ENCODE measurements at places on chromosomes 11 and 22. TPM values are rescaled to one million over a fixed set of nuclear protein-coding genes. Genes with fewer than 3 reads are reported as not detected.
A peak's percentile ranks its signal among the peaks of the same experiment; 100 is the strongest.

GRCh38 chr11:65090628-65091027, 5.4 kb upstream of the VPS51 start:
- no peak for DNase-seq

- DNase-seq = no peak
Measured at GRCh38 chr11:129814244-129815014, 1.2 kb upstream of the TMEM45B start.

- DNase-seq = peak; percentile 80
Measured at GRCh38 chr11:117098269-117099232, at the start of gene SIK3. Gene SIK3, minus strand, starts transcription at chr11:117098428. Its CDS starts 13 bp downstream, at chr11:117098415.

Gene APOA1
- total RNA-seq = 6.0 TPM

Gene MACROD1
- total RNA-seq = 5.1 TPM

Gene LRRC32
- total RNA-seq = 43.7 TPM

Gene SYT7
- 3.8 TPM for total RNA-seq

DNA sequence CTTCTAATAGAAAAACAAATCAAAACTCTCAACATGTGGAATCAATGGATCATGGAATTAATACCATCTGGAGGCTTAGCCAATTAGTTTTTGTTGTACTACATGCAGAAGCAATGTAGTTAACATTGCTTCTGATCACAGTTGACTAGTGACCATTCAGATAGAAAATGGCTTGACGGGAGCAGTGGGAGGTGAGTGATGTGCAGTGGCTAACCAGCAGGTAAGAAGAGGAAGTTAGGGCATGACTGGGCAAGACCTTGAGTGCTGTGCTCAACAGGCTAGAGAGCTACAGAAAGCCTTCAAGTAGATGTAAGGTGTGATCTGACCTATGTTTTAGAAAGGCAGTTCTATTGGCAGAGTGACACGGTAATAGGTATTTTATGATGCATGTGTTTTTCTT, 60.7 kb upstream of the ALKBH3 start:
- no peak for DNase-seq

Gene BLID
- total RNA-seq = 1.2 TPM

DNA sequence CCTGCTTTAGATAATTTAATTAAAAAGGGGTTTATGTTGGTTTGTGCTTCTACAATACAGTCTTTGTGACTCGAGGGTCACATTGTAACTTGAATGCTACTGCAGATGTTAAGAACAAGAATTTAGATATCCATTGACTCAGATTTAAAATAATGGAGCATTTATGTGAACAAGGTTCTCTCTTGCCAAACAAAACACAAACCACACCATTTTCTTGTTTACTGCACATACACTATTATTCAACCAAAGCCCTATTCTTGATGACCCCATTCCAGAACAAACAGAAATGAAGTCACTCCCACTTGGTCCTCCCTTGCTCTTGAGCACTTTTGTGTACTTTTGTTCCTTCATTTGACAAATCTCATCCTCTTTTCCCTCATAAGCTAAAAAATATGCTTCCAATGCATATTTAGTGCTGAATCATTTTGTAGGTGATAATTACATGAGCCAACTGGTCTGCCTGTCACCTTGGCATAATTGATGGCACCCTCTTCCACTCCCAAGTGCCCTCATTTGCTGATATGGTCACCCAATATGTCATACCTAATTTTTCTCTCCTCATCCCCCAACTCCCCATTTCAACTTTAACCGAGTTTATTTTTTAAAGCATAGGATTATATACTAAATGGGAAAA, 2.8 kb downstream of the C11orf71 start:
- no peak for DNase-seq

DNA sequence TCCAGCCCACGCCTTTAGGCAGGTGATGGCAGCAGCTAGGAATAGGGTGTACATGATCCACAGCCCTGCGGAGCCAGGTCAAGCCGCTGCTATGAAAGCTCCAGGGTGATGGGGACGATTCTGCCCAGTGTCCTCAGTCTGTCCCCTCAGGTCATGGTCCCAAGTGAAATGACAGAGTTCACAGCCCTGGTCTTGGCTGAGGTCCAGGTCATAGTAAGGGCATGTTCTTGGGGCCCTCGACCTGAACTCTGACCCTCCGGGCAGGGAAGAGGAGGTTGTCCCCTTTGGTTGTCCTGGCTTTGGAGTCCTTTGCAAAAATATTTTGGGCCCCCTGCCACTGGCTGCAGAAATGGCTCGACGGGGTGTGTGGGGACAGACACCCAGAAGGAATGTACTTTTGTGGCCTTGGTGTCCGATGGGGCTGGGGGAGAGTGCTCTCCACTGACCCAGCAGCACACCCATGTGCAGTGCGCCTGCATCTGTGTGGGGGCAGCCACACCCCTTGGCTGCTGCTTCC, 7.3 kb downstream of the C22orf31 start:
- no peak for DNase-seq

DNA sequence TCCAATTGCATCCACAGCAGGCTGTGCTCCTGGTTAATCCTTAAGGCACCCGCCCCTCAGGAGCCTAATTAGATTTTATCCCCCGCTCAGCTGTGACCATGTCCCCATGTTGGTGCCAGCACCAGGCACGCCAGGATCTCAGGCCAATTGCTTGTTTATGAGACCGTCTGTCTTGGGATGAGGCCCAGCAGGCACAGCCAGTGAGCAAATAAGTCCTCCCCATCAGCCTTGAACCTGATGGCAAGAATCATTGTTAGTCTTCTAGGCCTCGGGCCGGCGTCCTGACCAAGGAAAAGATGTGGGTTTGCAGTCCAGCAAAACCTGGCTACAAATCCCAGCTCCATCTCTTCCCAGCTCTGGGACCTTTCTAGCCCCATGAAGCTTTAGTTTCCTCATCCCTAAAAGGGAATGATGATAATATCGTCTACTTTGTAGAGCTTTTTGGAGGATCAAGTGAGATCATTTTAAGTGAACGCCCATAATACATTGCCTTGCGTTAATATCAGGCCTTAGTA, 57.3 kb downstream of the TP53I11 start:
- DNase-seq = no peak

- DNase-seq = no peak
Measured at GRCh38 chr22:45977551-45978274, 751 bp upstream of the WNT7B start.

DNA sequence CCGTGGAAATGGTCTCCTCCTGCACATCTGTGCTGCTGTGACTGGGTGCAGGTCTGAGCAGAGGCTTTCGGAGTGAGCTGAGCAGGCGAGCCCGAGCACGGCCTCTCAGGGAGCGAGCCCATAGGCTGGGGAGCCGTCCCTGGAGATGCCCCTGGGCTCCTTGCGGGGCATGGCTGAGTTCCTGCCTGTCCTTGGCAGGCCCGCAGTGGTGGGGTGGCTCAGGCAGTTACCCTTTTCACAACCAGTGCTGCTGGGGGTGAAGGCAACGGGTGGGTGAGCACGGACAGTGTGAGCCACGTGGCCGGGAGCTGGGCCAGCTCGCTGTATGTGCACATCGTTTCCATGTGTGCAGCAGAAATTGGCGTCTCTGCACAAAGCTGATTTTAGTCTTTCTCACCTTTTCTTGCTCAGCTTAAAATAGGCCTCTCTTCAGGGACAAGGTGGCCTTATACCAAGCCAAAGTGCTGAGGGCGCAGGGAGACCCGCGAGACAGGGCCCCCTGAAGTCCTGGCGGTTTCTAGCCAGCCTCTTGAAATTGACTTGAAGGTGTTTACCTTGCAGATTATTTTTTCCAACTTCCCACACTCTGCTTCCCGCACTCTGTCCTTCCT, at the start of gene TP53AIP1:
Gene TP53AIP1 (minus strand): TSS at position 55 of the 611 bp plus-strand sequence. CDS start 5,053 bp downstream, outside the sequence.
- DNase-seq = no peak

DNA sequence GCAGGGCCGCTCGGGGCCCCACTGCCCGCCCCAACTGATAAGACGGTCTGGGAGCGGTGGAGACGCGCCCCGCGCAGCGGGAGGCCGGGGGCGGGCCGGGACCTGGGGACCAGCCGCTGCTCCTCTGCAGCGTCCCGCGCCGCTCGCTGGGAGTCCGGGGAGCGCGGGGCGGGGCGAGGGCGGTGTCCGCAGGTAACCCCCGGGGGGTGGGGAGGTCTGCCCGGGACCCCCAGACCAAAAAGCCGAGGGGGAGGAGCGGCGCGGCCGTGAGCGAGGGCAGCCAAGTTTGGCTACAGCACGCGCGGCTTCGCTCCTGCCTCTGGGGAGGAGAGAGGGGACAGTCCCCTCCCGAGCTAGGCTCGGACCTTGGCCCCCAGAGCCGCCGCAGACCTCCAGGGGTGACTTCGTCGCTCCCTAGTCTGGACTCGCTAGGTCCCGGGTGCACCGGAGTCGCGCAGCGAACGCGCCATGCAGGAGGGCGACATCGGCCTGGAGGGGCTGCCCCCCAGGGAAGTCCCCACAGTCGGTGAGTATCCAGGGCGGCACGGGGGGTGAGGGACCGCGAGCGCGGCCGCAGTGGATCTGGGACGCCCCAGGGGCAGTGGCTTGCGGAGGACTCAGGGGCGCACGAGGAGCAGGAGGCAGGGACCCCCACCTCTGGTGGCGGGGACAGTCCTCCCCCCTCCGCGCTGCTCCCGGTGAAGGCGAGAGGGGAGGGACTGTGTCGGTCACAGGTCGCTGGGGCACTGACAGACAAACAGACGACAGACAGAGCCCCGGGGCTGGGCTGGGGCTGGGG, 92.3 kb upstream of the ANO1 start:
- no peak for DNase-seq

GRCh38 chr11:33310720-33311500, 53.7 kb downstream of the HIPK3 start:
- DNase-seq = peak; percentile 66

DNA sequence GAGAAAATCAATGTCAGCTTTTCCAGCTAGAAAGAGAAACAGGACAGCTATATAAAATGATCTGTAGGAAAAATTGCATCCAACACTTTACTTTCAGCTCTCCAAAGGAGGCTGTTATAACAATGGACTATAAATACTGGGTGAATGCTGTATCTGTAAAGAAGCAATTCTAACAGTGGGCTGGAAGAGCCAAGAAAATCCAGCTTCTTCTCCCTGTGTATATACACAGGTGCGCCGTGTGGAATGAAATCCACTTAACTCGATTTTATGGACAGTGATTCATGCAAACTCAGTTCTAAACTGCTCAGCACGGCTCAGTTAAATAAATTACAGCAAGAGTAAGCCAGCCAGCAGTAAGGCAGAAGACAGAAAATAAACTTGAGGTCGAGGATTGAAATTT, 32.5 kb upstream of the LMO2 start:
- DNase-seq = no peak

DNA sequence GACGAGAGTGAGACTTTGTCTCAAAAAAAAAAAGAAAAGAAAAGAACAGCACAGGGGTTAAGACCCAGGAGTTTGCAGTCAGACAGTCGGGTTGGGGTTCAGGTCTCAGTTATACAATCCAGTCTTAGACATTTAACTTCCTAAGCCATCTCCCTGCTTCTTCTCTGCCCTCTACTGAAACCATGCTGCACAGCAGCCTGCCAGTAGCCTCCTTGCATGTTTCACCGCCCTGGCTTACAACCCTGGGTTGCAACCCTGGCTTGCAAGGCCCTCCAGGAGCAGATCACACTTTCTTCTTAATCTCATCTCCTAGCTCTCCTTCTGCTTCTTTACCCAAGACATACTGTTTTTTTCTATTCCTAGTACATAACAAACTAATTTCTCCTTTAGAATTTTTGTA, 5.9 kb upstream of the B3GAT3 start:
- DNase-seq = no peak

Gene SNAP29
- 24.6 TPM for total RNA-seq

DNA sequence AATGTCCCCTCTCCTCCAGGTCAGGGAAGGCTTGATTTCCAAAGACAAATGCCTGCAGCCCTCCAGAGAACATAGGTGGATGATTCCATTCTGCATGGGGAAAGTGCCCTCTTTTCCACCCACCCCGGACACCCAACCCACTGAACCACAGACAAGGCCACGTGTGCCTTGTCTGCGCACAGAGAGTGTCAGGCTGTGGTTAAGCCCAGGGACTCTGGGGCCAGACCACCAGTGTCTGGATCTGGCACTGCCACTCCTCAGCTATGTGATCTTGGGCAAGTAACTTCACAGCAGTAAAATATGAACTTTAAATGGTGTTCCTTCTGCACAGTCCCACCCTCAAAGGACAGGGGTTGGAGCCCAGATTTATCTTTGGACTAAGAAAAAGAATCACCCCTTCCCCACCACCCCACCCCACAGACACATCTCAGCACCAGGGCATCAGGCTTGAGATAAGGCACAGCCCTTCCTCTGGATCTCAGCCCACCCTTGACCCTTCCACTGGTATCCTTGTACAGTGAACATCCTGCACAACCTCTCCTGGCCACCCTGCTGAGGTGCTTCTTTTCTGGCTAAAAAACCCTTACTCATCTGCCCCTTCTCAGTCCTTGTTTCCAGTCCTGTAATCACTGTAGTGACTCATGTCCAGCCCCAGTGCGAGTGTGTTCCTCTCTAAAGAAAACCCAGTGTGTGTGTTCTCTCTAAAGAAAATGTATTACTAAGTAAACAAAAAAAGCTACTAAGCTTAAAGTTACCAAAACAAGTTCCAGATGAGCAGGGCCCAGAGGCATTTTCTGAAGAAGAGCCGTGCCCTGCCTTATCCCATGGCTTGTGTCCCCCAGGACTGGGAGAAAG, 1.9 kb upstream of the PTGDR2 start:
- DNase-seq = no peak
